C1 segment of cervical spinal cord (tissue), 14 donors: ENCODE measurements at places on chromosomes 4 and X.

DNA sequence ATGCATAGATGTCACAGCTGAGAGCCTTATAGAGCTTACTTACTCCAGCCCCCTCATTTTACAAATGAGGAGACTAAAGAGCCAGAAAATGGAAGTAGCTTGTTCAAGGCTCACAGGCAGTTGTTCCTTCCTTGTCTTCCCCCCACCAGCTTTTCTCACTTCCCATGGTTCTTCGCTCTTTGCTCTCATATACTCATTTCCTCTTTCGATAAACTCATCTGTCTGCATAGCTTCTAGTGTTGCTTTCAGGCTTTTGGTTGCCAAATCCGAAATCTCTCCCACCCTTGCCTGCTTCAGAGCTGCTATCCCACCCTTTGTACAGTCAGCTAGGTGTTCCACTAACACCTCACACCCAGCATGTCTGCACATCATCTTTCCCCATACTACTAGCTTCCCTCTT lies 25.0 kb upstream of the GJB1 start:
- DNase-seq, result no peak

DNA sequence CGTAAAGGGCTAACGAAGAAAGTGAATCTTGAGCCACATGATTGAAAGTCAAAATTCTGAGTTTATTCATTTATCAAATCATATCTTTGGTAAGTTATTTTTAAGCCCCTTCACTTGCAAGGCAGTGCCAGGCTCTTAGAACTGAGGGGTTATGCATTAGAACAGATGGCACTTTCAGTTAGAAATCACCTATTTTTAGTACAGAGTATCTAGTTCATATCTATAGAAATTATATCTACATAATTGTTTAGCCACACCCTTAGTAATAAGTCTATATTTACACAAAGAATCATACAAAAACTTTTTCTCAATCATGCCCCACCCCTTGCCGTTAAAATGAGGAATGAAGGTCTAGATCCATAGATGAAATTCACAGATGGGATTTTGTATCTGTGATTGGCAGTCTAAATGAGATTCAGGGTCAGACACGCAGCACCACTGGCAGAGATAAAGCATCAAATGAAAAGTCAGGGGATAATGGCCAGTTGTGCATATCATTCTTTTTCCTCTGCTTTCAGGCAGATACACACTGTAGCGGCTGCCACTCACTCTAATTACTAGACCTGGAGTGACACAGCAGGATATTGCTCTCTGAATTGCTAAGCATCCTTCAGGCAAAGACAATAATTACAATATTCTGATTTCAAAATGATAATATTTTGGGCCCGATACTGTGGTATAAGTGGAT lies 440.5 kb downstream of the MAPK10 start:
- DNase-seq, result no peak

DNA sequence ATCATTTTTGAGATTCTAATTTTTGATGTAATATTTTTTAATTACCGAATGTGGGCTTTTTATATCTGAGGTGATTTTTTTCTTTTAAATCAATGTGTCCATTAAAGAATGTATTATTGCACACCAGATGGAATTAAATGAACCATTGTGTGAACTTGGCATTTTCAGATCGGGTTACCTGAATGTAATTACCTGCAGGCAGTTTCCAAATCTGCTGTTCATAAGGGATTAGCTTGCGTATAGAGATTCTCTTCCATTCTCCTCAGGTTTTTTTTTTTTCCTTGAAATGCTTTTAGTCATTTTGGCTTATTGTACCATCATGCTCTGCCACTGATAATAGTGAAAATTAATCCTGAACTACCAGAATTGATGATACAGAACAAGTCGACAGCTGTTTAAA lies 511.5 kb upstream of the ATOH1 start:
- DNase-seq, result no peak

DNA sequence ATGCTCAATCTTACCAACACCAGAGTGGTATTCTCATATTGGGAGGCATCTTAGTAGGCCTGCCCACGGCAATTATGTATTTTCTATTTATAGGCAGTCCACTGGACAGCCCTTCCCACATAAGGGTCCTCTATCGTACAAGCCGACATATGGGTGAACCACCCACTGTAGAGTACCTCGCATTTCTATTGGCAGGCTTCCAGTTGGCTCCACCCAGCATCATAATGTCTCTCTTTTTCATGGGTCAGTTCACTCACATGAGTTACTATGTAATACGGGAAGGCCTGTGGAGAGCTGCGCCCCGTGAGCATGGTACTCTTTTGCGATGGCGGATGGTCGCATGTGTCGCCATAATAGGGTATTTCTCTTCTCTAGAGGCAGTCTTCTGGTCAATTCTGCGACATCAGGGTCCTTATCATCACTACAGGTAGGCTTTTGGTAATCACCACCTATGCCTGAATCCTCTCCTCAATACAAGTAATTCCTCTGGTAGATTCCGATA lies 29.4 kb upstream of the FOXR2 start:
- no peak for DNase-seq

GRCh38 chr4:178136736-178137345 lies 694.6 kb upstream of the AGA start:
- no peak for DNase-seq
